ENCODE measurements at places on chromosomes 4 and X.
A peak's percentile ranks its signal among the peaks of the same experiment; 100 is the strongest.

- DNase-seq = no peak
Measured at GRCh38 chr4:6282314-6282771, 12.7 kb downstream of the WFS1 start.

DNA sequence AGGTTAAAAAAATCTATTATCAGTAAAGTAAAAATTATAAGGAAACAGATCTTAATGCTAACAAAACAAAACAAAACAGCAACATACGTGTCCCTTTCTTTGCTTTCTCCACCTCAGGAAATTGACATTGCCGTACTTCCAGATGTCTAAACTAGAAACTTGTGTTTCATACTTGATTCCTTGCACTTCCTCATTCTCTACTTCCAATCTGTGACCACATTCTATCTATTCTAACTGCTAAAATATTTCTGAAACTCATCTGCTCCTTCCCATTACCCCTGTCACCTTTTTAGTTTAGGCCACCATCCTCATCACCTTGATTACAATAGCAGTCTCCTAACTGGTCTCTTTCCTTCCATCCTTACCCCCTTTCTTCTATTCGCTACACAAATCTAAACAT is 22.5 kb upstream of the RPA4 start:
- no peak for DNase-seq

- DNase-seq = no peak
Measured at GRCh38 chrX:31301941-31302340, 230.1 kb upstream of the FTHL17 start.

DNA sequence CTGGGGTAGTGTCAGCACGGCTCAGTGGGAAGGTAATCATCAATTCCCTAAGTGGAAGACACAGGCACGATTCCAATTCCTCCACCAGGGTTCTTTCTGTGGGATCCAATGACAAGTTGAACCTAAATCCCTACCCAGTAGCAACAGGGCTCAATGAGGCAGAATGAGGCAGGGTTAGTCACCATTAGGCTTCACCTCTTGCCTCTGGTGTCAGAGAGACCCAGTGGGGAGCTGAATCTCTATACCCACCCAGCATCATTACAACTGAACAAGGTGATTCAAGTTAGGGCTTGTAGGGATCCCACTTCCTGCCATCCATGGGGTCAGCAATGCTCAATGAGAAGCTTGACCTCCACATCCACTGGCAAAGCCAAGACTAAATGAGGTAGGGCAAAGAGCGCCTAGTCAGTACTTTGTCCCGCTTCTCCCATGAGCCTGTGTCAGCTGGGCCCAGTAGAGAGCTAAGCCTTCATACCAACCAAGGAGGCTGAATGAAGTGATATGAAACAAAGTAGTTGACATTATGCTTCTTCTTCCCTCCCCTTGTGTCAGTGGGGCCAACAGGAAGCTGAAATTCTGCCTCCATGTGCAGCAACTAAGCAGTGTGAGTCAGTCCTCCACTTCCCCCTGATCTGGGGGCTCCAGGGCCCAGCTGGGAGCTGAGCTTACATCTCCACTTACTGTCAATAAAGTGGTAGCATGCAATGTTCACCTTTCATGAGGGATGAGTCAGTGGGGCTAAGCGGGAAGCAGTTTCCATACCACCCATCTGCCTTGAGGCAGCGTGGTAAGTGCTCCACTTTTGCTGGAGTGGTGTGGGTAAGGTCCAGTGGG is 36.4 kb upstream of the RBM41 start:
- no peak for DNase-seq

DNA sequence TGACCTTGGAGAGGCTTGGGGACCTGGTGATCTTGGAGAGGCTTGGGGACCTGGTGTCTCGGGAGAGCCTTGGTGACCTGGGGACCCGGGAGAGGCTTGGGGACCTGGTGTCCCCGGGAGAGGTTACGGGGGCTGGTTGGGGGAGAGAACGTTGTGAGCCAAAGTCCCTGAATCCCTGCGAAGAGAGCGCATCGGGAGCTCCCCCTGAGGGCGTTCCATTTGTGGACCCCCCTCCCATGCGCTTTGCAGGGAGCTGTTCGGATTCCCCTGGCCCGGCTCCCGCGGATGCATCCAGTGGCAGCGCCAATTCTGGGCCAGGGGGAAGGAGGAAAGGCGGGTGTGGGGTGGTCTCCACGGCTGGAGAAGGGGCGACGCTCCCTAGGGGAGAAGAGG is 13.3 kb downstream of the SHOX start:
- no peak for DNase-seq

DNA sequence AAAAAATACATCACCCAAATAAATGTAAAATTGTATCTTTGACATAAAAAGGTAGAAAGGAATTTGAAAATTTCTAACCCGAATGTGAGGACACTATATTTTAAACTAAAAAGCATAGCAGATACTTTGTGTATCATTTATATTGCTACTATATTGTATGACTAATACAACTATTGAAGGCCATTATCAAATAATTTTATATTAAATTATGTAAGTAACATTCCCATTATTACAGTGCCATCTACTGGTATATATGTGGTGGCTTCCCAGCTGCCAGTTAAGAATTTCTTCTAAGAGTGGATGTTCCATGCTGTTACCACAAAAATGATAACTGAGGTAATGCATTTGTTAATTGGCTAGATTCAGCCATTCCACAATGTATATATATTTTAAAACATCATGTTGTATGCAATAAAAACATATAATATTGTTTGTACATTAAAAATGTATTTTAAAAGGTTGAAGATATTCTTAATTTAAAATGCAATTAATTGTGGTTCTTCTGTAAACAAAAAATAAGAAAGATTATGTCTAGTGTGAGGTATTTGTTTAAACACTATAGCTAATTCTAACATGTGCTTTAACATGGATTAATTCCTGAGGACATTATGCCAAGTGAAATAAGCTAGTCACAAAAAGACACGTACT is 65.3 kb downstream of the EGF start:
- DNase-seq = peak; percentile 16

GRCh38 chr4:172379834-172380233 is 566.6 kb downstream of the GALNTL6 start:
- no peak for DNase-seq

DNA sequence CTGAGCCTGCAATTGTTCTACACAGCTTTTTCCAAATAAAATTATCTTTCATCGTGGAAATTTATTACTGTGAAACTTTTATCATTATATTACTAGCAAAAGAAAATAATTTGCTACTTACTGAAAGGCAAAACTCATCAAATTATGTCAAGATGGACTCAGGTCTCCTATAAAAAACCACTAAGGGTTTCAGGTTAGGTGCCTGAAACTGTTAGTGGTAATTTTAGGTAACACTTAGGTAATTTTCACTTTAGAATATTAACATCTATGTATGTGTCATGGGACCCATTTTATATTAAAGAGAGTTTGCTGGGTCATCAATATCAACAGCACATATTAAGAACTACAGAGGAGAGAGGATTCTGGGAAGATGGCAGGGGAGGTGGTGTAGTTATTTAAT is 651.5 kb downstream of the CENPC start:
- DNase-seq = no peak

DNA sequence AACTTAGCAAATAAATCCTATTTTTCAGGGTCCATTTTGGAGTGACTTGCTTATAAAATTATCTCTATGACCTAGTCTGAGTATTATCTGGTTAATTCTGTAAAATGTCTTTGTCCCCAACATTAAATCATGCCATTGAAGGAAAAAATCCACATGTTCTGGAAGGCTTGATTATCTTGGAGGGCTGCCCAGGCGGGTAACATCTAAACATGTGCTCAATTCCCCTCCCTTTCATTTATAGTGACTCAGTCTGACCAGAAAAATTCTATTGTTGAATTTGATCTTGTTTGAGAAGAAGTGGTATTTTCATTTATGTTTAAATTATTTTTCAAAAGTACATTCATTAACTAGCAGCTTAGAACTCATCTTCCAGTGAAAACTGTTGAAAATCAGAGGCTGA is 55.4 kb upstream of the SLC10A7 start:
- no peak for DNase-seq

DNA sequence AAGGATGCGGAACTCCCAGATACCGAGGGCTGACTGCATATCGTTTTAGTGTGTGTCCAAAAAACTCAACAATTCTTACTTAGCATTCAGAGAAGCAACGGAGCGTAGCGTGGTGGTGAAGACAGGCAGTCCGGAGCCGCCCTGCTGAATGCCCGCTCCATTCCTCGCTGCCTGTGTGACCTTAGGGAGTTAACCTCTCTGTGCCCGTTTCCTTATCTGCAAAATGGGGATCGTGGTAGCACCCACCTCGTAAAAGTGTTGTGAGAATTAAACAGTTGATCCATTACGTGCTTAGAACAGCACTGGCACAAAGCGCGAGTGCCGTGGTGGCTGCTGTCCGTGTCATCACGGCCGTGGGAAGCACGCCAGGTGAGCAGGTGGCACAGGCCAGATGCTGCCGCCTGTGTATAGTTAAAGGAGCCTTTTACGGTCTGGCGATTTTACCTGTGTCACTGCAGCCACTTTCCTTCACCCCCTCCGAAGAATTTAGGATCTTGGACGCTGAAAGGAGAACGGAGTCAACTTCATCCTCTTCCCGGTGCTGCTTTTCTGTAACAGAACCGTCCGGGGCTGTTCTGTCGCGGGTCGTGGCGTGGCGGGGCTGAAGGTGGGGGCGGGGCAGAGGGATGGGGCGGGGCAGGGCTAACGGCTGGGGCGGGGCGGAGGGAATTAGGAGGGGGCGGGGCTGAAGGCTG is 885 bp downstream of the CCDC110 start:
- DNase-seq = peak; percentile 21

DNA sequence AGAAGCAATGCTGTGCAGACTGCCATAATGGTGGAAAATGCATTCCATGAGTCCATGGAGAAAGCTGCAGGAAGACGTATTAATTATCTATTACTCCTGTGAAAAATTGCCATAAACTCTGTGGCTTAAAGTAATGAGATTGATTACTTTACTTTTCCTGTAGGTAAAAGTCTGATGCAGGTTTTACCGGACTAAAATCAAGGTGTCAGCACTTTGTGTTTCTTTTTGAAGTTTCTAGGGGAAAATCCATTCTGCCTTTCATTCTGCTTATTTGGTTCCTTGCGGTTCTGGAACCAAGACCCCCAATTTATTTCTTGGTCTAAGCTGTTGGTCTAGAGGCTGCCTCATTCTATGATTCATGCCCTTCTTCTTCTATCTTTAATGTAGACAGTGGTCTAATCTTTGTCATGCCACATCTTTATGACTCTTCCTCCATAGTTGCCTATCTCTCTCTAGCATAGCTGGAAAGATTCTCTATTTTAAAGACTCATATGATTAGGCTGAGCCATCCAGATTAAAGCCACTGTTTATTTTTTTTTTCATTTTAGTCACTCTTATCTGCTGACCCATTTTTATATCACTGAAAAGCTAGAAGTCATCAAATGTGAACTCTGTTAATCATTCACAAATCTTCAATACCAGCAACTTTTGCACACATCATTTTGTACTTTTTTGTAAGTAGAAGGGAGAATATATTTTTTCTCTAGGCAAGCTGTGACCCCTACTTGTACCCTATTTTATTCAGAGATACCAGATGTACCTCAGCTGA is 2056.4 kb downstream of the PCDH7 start:
- DNase-seq = no peak

DNA sequence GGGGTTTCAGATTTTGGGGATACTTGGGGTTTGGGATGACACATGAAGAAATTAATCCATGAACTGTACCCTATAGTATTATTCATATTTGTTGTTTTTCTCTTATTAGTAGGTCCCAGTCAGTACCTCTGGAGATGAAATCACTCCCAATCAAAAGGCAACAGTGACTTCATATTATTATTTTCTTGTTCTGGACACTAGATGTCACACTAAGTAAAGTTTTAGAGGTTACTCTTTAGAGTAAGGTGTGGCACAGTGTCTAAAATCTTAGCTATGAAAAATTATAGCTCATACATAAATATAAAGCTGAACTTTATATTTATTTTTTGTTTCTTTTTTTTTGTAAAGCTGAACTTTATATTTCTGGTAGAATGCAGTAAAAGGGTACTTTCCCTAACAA is 35.1 kb downstream of the FAM114A1 start:
- peak; percentile 39 for DNase-seq

DNA sequence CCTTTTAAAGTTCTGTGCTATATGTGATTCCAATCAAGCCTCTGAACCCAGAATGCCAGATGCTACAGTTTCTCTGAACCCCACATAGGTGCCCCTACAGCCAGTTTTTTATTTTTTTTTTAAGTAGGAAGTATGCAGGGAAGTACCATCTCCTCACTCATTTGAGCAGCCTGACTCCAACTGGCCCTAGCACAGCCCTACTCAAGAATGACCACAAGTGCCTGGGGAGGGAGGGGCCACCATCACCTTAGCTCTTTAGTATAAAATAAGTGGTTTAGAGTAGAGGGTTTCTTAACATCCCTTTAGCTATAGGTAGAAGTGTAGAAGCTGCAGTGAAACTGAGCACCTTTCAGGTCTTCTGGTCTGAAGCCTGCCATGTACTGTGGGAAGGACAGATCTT is 14.4 kb downstream of the MSN start:
- DNase-seq = no peak

Measured in RCC 7860 (cell line).